OCI-LY7 (cell line): ENCODE measurements at places on chromosomes 11 and 22. TPM values are rescaled to one million over a fixed set of nuclear protein-coding genes. Genes with fewer than 3 reads are reported as not detected.

- peak; percentile 82 for DNase-seq
These were observed 77.5 kb downstream of the CSTPP1 start for GRCh38 chr11:47014097-47014496.

The MS4A6A gene
- total RNA-seq: not detected in 2 replicates

GRCh38 chr22:25119609-25120008 lies 80.0 kb upstream of the CRYBB3 start:
- no peak for DNase-seq

DNA sequence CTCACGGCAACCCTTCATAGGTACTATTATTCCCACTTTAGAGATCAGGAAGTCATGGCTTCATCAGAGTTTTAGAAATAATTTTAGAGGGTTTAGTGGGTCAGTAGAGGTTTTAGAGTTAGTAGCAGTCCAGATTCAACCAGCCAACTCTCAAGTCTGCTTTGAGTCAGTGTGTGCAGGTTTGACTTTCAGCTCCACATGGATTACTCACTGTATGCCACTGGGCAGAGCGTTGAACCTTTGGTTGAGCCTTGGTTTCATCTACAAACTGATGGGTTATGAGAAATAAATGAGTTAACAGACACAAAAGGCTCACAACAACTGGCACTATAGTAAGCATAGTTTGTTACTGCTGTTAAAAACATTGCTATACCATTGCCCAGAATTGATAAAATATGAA lies 19.0 kb upstream of the TP53AIP1 start:
- no peak for DNase-seq

DNA sequence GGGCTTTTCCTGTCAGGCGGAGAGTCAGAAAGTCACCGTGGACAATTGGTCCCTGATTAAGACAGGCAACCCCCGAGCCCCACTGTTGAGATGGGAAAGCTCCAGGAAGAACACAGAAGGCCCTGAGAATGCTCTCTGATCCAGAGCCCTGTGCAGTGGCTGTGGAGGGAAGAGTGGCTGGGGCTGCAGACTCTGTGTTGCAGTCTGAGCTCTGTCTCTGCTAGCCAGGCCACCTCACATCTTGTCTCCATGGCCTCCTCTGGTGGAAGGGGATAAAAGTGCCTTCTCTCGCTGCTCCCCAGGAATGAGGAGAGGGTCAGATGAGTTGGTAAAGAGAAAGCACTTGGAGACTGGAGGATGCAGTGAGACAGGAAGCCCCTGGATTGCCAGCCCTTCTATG lies 141.2 kb downstream of the CEP164 start:
- no peak for DNase-seq

GRCh38 chr11:128906185-128907050 lies 15.3 kb downstream of the KCNJ5 start:
- DNase-seq: no peak

DNA sequence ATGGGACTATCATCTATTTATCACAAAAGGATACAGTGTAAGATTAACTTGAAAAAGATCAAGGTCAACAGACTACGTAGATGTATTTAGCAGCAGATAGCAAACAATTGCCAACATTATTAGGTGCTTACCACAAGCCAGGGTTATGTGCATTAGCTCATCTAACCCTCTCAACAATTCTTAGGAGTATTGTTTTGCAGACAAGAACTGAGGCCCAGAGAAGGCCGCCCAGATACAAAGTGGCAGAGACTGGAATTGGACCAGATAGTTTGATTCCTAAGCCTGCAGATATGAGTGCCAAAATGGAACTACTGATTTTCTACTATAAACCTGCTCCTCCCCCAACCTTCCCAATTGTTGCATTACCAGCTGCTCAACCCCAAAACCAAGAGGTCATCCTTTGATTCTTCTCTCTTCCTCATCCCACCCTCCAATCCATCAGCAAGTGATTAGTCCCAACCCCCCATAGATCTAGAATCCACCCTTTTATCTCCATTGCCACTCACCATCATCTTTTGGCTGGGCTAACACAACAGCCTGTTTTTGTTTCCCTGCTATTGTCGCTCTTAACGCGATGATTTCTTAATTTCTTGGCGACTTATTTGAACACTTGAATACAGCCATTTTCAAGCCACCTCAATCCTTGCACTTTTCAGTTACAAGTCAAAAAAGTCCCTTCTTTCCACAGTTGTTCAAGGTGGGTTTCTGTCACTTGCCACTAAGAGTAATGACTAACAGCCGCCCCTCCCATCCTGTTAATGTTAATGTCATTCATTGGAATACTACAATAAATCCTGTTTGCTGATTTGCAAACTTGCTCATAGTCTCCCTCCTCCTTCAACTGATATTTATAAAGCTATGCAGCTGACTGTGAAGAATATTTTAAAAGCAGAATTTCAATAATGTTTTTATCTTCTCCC lies 2.7 kb downstream of the TMEM123 start:
- no peak for DNase-seq

GRCh38 chr11:8544807-8545206 lies 49.2 kb downstream of the STK33 start:
- DNase-seq: no peak

GRCh38 chr22:19546680-19547079 lies 22.5 kb upstream of the CLDN5 start:
- DNase-seq: no peak

GRCh38 chr11:12581923-12582322 lies 92.3 kb upstream of the TEAD1 start:
- DNase-seq: no peak

DNA sequence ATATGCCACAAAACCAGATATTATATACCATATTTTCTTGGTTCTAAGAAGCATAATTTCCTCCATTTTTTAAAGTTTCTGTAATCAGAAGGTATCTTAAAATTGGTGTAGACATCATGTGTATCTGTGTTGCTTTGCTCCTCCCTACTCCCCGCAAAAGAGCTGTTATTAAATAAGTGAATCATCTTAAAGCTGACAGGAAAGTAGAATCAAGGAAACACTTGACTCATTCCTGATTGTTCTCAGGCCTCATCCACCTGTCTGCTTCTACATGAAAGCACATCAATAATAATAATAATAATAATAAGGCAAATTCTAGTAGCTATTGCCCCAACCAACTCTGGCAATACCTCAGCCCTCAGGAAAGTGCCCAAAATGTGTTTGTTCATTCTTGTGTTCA lies 26.2 kb upstream of the GUCY1A2 start:
- no peak for DNase-seq

- DNase-seq: no peak
These were observed 2.3 kb upstream of the CLPB start for GRCh38 chr11:72436661-72437060.

- DNase-seq: no peak
These were observed 1083.2 kb upstream of the CNTN5 start for GRCh38 chr11:97937501-97937900.

DNA sequence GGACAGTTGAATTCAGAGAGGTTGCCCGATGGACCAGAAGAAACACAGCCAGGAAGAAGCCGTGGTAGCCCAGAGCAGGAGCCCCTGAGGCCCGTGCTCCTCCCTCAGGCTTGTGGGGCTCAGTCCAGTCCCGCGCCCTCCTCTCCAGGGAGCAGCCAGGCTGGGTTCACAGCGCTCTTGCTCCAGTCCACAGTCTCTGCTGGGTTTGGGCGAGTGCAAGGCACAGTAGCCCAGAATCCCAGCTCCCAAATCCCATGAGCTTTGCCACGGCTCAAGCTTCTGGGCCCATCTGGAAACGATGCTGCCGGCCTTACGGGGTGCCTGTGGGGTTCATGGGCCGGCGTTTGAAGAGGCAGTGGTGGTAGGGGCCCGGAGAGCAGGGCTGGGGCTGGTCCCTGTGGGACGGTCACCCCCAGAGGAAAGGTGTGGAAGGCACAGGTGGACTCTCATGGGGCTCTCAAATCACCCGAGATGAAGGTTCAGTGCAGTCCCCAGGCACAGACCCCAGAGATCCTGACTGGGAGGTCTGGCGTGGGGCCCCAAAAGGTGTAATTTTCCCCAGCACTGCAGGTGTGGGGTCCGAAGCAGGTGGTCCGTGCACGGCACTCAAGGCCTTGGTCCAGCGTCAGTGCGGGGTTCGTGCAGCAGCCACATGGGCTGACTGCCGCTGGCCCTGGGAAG lies 30.6 kb upstream of the ATXN10 start:
- DNase-seq: no peak

The RIMBP3C gene
- total RNA-seq: 1.1 and 2.0 TPM in 2 replicates

DNA sequence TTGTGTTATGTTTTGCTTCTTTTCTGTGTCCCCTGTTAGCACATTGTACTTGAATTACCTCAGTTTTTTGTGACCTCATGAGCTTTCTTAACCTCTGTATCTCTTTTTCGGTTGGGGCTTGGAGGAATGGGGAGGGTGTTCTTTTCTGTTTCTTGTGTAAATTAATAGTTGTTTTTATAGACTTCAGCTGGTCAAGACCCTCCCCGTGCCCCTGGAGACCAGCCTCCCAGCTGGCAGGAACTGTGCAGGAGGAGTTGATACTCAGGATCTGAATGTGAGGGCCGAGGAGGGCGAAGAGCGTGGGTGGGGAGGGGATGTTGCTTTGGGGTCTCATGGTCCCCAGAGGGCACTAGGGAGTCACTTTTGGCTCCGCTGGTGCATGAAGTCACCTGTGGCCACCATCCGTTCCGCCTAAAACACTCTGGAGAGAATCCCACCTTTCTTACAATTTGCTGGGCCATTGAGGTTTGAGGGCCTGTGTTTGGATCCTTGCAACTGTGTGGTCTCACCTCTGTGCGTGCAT lies 44.3 kb upstream of the NNMT start:
- DNase-seq: peak; percentile 26

GRCh38 chr11:125308246-125308645 lies 143.7 kb downstream of the PKNOX2 start:
- no peak for DNase-seq

The JAML gene
- total RNA-seq: 0.63 and 0.74 TPM in 2 replicates

The OR5B3 gene
- total RNA-seq: not detected in 2 replicates

- DNase-seq: no peak
These were observed 5.0 kb upstream of the PTPMT1 start for GRCh38 chr11:47560426-47560825.

DNA sequence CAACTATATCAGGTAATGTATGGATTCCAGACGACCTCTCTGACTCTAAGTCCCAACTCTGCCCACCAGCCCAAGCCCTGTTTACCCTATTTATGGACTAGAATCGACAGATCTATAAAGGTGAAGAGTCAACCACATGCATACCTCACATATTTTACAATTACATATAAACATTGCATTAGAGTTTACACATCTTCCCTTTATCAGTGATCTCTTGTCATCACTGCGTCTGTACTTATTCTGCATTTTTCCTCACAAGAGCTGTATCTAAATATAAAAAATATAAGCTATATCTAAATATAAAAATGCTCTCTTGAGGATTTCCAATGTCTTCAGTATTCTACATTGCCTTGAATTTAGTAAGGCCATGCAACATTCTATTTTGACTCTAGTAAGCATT lies 8.5 kb downstream of the FIBIN start:
- DNase-seq: no peak

GRCh38 chr11:30395751-30396150 lies 72.8 kb downstream of the ARL14EP start:
- DNase-seq: no peak

GRCh38 chr11:110918351-110918750 lies 206.1 kb upstream of the ARHGAP20 start:
- DNase-seq: no peak

The APOL4 gene
- not detected in 2 replicates for total RNA-seq

- DNase-seq: no peak
These were observed 6.6 kb downstream of the DPF2 start for GRCh38 chr11:65340226-65340625.

The IL17REL gene
- not detected in 2 replicates for total RNA-seq

DNA sequence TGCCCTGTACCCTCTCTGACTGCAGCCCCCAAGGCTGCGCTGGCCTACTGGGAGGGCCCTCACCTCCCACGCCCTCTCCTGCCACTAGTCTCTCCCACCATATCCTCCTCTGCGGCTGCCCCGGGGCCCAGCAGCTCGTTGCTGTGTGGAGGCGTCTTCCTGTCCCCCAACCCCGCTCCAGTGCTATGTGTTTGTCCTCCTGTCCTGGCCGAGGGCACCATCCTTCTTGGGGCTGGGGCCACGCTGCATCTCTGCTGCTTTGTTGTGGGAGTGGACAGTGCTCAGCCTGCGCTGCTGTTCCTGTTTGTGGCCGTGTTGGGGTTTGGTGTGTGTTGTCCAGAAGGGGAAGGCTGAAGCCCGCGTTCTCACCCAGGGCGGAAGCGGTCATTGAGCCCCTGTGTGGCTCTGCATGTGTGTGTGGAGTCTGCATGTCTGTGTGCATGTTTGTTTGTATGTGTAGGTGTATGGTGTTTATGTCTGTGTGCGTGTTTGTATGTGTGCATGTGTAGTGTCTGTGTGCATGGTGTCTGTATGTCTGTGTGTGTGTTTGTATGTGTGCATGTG lies 15.7 kb downstream of the TPCN2 start:
- DNase-seq: no peak

The ACTN3 gene
- 0.15 and 0.27 TPM in 2 replicates for total RNA-seq

DNA sequence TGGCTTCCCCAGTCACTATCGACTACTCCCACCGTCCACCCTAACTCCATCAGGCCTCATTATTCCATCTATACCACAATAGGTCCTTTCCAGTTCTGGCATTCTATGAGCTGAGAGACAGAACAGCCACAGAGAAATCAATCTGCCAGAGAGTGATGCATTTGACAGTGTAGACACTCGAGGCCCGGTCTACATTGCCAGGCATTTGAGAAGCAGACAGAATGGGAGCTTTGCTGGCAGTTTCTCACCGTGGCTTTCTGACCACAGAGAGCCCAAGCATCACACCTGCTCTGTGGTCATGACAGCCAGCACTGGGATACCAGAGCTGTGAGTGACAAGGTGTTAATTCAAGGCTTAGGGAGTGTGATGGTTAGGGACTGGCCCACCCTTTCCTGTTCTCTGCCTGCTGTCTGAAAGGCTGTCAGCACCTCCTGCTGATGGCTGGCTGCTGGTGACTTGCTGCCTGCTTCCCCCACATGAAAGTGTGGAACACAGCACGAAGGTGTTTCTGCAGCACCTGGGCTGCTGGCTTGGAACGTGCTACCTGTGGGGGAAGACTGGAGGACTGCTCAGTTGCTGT lies 137.8 kb downstream of the KIRREL3 start:
- DNase-seq: no peak

DNA sequence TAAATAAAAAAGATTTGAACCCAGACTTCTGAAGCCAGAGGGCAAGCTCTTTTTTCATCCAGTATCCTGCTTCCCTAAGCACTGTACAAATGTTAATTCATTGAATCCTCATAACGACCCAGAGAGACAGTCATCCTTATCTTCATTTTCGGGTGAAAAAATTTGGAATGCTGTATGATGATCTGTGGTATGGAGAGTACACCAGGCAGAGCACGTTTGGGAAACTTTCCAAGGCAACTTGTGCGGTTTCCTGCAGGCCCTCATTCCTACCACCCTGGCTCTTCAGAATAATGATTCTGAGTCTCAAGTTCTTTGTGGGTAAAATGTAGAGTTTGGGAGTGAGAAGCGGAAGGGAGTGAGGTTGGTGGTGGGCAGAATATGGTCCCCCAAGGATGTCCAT lies 177.9 kb upstream of the CADM1 start:
- no peak for DNase-seq

The SLC25A18 gene
- total RNA-seq: not detected in 2 replicates

- peak; percentile 63 for DNase-seq
These were observed at the start of gene SLC43A1 for GRCh38 chr11:57515332-57516060. TSS of gene SLC43A1 (minus strand) at chr11:57515702. CDS start at chr11:57514111, 1,591 bp downstream.

DNA sequence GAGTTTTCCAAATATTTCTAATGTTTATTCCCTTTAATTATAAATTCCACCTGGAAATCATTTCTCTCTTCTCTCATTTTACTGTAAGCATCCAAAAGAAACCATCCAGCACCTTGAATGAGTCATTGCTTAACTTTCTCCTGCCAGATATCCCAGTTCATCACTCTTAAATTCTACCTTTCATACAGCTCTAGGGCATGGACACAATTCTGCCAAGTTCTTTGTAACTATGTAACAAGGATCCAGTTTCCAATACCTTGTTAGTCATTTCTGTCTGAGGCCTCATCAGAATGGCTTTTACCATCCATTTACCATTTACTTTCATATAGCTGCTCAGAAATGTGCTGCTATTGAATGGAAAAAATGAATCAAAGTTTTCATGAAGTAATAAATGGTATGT lies 455.4 kb upstream of the TENM4 start:
- no peak for DNase-seq
